ENCODE measurements at places on chromosomes 12 and 14.

DNA sequence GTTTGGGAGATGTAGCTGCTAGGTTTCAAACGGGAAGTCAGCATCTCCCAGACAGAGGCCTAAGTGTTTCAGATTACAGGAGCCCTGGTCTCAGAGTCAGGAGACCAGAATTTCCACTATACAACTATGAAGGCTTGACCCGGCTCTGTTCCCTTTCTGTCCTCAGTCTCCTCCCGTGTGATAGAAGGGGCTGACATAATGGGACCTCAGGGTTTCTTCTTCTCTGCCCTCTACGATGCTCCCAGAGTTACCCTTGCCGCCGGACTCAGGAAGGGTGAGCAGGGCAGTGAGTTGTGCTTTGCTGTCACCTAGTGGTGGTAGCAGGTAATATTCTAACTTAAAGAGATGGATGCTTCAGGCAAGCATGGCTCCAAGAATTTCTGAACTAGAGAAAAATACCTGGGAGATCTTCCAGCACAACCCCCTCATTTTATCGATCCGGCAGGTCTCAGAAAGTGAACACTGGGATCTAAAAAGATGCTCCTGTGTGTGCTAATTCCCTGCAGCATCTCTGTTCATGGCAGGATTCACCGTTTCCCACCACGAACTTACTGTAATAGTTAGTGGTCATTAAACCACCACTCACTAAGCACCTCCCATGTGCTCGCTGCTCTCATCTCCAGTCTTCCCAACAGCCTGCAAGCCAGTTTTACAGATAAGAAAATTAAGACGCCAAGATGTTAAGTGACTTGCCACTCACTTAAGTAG is 84.4 kb downstream of the VWF start:
- peak; percentile 55 for DNase-seq

DNA sequence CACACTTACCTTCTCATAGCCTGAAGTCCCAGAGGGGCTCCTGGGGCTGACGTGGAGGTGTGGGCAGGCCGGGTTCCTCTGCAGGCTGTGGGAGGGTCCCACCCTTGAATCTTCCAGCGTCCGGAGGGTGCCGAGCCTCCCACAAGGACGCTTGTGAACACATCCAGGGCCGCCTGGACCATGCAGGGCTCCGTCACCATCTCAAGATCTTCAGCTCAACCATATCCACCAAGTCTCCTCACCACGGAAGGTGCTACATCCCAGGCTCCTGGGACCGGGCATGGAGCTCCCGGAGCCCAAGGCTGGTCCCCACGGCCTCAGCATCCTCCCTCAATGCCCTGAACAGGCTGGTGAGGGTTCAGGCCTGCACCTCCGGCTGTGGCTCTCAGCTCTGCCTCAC is 10.7 kb upstream of the FBRSL1 start:
- no peak for DNase-seq

- DNase-seq: no peak
Observed at GRCh38 chr14:44720707-44721106, 213.6 kb upstream of the FSCB start.

DNA sequence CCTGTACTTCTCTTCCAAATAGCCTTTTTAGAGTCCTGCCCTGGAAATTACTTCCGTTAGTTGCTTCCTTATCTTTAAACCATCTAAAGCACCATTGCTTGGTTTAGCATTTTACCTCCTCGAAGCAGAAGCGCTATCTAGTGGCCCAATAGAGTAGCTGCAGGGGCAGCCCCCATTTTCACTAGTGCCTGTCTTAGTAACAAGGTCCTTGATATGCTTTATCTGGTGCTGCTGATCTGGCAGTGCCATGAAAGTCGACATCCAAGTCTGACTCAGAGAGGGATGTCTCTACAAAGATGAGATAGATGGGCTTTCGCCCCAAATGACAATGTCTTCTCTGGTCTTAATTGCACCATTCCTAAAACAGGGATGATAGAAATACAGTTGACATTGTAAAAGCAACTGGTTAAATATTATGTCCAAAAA is 25.0 kb upstream of the CIT start:
- DNase-seq: no peak

DNA sequence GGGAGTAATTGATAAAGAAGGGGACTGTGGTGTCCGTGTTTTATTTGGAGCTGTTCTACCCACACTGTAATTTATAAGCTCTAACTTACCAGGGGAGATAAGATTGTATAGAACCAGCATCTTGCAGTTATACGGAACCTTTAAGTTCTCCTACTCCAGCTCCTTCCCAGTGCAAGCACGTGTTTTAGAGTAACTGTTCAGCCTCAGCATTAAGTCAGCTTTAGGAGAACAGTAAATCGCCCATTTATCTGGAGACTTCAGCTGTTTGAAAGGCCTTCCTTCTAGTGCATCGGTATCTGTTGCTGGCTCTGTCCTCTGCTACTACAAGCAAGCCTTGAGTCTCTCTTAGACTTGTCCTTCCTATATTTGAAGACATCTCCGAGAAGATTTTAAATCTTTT is 95.6 kb downstream of the ETV6 start:
- DNase-seq: no peak

- DNase-seq: no peak
Observed at GRCh38 chr12:94435511-94435927, 24.1 kb downstream of the CEP83 start.

GRCh38 chr12:93016752-93017350 is 87.8 kb upstream of the EEA1 start:
- no peak for DNase-seq

- no peak for DNase-seq
Observed at GRCh38 chr14:33949411-33949893, 1.4 kb downstream of the EGLN3 start.

DNA sequence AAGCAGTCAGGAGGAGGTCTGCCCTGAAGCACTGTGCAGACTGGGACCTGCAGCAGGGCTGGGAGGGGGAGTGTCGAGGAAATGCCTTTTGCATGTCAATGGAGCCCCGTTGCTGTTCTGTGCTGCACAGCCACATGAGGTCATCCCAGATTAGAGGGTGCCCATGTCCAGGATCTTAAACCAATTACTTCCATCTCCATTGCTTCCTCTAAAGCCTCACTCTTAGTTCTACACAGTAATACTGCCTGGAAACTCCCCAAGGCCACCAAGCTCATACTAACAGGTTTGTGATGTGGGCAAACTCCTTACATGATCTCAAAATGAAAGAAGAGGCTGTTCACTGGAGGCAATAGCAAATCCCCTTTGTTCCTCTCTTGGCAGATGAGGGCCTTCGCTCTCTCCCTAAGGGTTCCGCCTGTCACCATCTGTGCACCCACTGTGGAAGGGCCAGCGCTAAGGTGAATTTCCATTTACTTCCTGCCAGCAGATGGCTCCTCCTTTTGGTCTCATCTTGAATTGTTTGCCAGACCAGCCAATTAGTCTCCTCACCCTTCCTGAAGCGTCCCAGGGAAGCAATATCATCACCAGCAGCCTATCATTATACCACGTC is 35.4 kb upstream of the LTA4H start:
- no peak for DNase-seq

DNA sequence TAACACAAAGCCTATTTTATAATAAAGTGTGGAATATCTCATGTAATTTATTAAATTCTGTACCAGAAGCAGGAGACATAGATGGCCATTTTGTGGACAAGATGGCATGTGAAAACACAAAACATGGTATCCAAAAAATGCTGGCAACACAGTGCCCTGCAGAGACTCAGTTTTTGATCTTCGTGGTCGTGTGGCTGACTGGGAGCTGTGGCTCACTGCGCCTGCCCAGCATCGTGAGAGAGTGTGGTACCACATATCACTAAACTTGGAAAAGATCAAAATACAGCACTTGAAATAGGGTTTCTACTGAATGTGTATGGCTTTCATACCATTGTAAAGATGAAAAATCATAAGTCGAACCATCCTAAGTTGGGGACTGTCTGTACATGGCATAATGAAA is 43.0 kb upstream of the MANSC4 start:
- DNase-seq: no peak

DNA sequence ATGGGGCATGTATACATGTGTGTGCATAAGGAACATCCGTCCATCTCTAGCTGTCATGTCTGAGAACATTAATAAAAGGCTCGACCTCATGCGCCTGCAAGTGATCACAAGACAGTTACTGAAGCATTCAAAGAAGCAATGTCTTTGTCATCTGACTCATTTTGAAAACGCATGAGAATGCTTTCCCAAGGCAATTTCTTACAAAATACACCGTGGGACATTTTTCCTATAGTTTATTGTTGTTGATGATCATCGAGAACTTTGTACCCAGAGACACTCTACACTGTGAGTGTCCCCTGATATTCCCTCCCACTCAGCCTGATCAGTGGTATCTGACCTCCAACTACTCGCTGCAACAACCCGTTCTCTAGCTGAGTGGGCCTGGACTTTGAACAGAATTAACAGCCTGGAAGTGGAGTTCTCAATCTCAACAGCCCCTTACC is 68.1 kb downstream of the ETV6 start:
- DNase-seq: no peak

- no peak for DNase-seq
Observed at GRCh38 chr12:29486972-29487371, 10.5 kb downstream of the OVCH1 start.

DNA sequence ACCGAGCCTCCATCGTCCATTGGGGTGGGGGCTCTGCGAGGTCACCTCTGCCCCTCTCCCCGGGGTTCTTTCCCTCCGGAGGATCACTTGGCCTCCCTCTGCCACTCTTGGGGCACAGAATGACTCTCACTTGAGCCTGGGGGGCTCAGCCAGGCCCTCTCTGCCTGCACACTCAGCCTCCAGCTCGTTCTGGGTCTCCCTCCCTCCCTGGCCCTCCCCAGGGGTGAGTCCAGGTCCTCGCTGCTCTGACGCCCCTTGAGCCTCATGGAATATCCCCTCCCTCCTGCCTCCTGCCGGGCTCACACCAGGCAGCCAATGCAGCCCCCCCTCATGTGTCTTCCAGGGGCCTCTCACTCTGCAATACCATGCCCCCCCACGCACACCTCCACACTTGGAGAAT is 17.7 kb upstream of the SFSWAP start:
- no peak for DNase-seq

DNA sequence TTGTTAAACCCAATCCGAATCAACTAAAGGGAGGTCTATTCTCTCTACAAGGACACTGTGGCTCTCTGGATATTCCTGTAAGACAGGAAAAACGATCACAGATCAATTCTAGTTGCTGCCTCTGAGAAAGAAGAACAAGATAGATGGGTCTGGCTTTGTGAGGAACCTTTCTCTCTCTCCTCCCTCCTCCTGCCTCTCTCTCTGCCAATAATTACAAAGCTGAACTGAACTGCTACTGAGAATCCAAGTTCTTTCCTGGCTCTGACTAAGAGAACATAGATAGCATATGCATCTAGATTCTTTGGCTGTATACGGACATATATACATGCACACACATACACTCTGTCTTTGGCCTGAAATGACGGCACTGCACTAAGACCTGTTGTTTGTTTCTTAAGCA is 27.6 kb downstream of the ETV6 start:
- no peak for DNase-seq

DNA sequence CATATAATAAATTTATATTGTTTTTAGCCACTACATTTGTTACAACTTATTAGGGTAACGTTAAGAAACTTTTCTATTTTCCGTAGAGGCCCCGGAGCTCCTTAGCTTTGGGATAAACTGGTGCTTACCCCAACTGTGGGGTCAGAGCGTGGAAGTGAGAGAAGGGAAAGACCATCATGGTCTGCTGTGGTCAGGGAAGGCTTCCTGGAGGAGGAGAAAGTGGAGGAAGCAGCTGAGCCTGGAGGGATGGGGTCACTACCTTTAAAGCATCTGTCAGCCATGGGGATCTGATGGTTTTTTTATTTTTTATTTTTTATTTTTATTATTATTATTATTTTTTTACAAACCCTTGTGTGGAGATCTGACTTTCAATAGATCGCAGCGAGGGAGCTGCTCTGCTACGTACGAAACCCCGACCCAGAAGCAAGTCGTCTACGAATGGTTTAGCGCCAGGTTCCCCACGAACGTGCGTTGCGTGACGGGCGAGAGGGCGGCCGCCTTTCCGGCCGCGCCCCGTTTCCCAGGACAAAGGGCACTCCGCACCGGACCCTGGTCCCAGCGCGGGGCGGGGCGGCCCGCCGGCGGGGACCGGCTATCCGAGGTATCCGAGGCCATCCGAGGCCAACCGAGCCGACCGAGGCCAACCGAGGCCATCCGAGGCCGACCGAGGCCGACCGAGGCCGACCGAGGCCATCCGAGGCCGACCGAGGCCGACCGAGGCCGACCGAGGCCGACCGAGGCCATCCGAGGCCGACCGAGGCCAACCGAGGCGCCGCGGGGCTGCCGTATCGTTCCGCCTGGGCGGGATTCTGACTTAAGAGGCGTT is 1101.2 kb upstream of the TMEM132C start:
- peak; percentile 92 for DNase-seq

DNA sequence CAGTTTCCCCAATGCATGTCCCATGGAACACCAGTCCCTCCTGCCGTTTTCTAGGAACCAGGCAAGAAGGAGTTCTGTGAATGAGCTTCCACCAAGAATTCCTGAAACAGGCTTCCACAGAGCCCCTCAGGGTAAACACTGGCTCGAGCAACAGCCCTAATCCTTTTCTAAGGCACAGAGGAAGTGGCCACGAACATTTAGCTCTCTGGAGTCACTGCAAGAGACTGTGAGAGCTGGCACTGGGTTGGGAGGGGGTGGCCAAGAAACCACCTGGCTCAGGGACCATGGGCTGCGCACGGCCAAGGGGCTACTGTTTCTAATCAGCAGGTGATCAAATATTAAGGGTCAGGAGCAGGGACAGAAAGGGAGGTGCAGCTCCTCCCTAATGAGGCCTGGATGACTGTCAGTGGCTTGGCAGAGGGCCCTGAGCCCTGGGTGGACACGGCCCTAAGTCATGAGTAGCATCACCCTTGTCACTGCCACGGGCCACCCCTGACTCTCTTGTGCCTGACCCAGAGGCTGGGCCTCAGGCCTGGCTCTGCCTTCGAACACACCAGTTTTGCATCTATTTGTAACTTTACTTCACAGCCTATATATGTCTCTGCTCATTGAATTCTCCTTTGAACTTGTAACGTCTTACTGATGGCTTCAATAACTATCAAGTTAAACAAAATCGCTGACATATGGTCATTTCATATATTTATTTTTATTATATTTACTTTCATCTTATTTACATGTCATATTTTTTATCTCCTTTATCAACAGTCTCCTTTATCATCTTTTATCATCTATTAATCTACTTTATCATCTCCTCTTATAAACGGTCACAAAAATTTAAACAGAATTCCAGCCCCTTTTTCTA is 154.0 kb downstream of the DICER1 start:
- no peak for DNase-seq

DNA sequence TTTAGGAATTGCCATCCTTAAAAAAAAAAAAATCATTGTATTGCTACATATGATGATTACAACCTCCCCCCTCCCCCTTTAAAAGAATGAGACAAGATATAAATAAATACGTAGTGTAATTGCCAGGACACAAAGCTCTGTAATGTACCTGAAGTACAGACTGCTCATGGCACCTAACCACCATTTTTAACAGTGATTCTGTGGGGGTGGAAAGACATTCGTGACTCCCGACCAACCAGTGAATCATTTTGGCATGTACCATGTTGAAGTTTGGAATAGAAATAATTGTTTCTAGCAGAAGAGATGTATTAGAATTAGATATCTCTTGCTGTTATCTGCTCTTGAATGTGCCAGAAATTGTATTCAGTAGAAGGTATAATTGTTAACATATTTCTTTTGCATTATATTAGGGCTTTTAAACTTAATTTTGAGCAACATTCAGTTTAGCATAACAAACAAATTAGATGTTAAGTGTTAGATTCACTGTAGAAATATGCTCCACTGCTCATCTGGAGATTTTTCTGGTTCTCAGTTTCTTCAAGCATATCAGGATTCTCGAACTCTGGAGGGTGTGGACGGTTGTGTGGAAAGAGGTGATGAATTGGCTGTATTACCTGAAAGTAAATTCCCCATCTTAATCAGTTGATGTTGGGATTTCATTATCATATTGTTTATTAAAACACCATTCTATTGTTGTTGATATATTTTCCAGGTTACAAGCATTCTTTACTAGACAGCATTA is 31.1 kb downstream of the FRS2 start:
- no peak for DNase-seq
